Uterus (tissue), 4 donors: ENCODE measurements at places on chromosomes 7 and 10. TPM values are rescaled to one million over a fixed set of nuclear protein-coding genes. Genes with fewer than 3 reads are reported as not detected.

- DNase-seq: no peak
Measured at GRCh38 chr7:24036033-24036412, 248.0 kb upstream of the NPY start.

DNA sequence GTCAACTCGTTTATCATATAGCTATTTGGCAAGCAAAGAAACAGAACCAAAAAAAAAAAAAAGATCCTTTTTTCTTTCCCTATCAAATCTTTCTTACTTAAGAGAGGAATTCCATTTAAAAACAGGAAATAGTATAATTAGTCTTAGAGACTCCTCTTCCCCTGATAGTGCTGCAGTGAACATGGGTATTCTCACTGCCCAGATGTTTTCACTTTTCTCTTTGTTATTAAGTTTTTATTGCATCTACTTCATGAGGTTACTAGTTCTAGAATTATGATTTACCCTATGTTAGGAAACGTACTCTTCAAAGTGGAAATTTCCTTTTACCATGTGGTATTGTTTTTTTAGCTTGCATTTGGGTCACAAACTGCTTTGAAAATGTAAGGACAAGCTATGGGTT, 8.5 kb downstream of the CASP2 start:
- no peak for DNase-seq

TRIM50 gene
- total RNA-seq: not detected

- DNase-seq: no peak
Measured at GRCh38 chr10:117878626-117879025, 168.1 kb downstream of the RAB11FIP2 start.

DNA sequence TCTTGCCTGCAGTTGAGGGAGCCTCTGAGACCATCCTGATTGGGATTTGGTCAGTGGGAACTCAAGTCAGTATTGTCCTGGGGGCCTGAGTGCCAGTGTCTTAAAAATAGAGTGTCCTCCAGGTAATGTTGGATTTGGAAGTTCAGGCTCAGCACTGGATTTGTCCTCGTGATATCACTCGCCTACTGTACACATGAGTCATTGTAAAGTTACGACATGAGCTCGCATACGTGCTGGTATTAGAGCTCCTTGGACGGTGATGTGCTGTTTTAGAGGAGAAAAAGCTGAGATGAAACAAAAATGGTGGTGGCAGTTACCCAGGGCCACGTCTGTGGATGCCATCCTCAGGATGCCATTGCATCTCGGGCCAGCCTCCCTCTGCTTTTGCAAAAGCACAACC, 78.2 kb downstream of the MGMT start:
- no peak for DNase-seq

DNA sequence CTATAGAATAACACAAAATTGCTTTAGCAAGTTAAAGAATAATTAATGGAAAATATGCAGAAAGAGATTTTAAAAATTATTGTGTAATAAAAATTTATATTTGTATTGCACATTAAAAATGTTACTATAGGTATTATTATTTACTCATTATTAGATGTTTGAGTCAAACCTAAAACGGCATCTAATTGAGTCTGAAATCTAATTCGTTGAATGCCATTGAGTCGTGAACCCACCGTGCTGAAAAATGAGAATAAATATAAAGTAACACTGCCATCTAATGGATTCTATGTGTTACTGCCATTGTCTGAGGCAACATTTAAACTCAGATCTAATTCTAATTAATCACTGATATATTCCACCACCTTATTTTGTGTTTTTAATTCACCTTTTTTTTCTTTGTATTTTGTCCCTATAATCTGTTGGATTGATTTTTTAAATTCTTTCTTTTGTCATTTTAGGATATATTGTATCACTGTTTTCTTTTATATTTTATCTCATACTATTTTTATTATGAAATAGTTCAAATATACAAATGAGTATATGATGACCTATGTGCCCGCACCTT, 62.2 kb downstream of the SAMD9 start:
- no peak for DNase-seq

DNA sequence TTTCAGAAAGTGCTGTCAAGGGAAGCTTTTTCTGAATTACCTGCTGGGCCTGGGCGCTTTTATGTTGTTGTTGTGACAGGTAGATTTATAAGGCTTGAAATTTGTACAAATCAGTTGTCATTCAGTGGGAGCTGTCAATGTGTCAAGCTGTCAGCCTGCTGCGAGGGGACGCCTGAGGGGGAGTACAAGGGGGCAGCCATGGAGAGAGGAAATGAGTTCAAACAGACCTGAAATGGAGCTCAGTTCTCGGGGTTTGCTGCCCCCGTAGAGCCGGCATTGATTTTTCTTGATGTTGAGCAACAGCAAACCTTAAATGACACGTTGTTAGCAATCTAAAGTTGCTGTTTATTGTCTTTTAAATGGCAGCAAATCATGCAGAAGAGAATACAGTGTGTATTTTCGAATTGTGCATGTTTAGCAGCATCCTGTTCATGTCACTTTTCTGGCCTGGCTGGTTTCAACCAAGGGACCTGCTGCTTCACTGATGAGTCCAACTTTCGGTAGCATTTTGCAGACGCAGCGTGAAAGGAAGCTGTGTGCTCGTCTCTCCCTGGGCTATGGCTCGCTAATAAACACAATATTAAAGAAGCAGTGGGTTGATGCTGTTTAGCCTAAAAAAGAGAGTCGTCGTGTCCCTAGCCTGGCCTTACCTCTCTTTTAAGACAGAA, 166.5 kb downstream of the LRMDA start:
- DNase-seq: no peak

DNA sequence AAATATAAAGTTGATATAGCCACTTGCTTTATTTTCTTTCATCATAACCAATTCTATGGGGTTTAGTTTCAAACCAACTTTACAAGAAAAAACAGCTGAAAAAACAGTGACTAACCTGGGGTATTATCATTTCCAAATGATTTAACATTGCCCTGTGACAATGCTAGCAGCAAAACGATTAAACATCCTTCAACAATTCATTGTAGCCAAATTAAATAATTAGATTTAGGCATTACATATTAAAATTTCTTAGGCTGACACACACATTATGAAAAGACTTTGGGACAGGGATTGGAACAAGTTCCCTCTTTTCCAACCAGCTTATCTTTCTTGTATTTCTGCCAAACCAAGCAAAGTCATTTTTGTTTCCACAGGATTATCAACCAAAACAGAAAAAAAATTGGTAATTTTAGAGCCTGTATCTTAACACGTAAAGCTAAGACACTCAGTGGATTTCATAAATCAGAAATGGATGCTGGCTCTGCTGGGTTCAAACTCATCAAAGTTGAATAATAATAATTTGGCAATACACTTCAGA, 84.0 kb downstream of the SEMA3D start:
- no peak for DNase-seq

UPF2 gene
- 29.0 TPM for total RNA-seq

- DNase-seq: no peak
Measured at GRCh38 chr7:17131060-17131345, 167.4 kb upstream of the AHR start.

- peak; percentile 21 for DNase-seq
Measured at GRCh38 chr10:23439452-23439960, 631 bp downstream of the OTUD1 start.

VENTX gene
- 0.21 TPM for total RNA-seq

GRCh38 chr7:118467381-118467780, 242.9 kb downstream of the ANKRD7 start:
- DNase-seq: no peak

DOCK1 gene
- total RNA-seq: 80.4 TPM

GRCh38 chr10:51960494-51960895, 261.1 kb upstream of the CSTF2T start:
- no peak for DNase-seq

DNA sequence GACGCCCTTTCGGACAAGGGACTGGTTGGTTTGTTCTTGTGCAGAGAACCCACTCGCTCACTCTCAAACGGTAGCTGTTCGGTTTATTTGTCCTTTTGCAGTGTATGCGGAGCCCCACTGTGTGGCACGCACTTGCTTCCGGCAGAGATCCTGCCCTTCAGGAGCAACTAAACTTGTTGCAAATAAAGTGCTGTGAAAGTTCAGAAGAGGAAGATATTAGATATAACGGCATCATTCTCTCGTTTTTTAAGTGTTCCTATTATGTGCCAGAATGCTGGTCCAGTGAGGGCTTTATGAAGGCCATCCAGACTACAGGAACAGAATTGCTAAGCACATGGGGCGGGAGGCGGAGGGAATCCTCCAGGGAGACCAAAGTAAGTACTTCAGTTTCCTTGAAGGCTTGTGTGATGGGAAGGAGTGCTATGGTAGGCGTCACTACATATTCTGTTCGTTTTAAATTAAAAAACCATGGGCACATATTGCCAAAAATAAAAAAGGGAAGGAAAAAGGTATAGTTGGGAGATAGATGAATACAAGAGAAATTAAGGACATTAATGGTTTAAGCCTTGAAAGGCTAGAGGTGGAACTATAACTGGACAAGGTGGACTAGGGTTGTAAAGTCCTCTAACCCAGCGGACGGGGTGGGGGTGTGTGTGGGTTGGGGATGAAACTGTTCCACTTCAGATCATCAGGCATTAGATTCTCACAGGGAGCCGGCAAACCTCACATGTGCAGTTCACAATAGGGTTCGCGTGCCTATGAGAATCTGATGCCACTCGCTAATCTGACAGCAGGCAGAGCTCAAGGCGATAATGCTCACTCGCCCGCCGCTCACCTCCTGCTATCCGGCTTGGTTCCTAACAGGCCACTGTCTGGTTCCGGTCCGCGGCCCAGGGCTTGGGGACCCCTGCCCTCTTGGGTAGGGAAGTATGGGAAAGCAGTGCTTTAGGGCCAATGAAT, 704 bp upstream of the ERLIN1 start:
- DNase-seq: no peak

- no peak for DNase-seq
Measured at GRCh38 chr10:79005126-79005810, 63.5 kb upstream of the ZMIZ1 start.

DNA sequence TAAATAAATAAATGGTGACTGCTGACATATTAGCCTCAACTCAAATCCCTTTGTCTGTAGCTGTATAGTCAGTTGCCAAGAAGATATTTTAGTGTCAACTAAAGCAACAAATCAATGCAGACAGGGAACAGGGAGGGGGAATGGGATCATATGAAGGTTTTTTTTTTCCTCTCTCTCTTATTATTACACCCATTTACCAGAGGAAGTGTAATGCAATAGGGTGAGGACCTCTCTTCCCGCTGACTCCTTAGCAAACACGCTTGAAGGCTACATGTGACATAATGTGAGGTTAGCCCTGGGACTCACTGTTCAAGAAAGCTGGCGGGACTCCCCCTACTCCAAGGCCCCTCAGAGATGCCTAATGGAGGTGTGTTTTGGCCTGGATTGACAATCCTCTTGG, 88.2 kb downstream of the CHRM2 start:
- no peak for DNase-seq

NKX2-3 gene
- total RNA-seq: not detected

CYP3A4 gene
- not detected for total RNA-seq
